ENCODE measurements at places on chromosomes 16 and 17. TPM values are rescaled to one million over a fixed set of nuclear protein-coding genes. Genes with fewer than 3 reads are reported as not detected.

The NIP7 gene
- 45.2 TPM for total RNA-seq

The FKBP10 gene
- 563 TPM for total RNA-seq

The MPP3 gene
- 8.8 TPM for total RNA-seq

The IST1 gene
- total RNA-seq, result 230 TPM

The TERB1 gene
- not detected for total RNA-seq

The LITAFD gene
- total RNA-seq, result not detected

The CACNG3 gene
- total RNA-seq, result not detected

The SLC16A13 gene
- 1.1 TPM for total RNA-seq

The TUBD1 gene
- total RNA-seq, result 5.7 TPM

The SYT17 gene
- 0.66 TPM for total RNA-seq

The BICDL2 gene
- total RNA-seq, result under 0.01 TPM

The BRIP1 gene
- 0.88 TPM for total RNA-seq

The PLCD3 gene
- total RNA-seq, result 47.0 TPM

The SLC47A2 gene
- not detected for total RNA-seq

The EPX gene
- total RNA-seq, result not detected

The NKD1 gene
- total RNA-seq, result 0.14 TPM

The TMEM100 gene
- 3.4 TPM for total RNA-seq

The NPIPA5 gene
- total RNA-seq, result 4.2 TPM

The NGFR gene
- not detected for total RNA-seq

The MYH13 gene
- not detected for total RNA-seq

The GJD3 gene
- 3.9 TPM for total RNA-seq

The WNT3 gene
- total RNA-seq, result 1.7 TPM

The CSH1 gene
- total RNA-seq, result not detected

The CHMP1A gene
- 137 TPM for total RNA-seq

The MTMR4 gene
- 59.4 TPM for total RNA-seq

The DHRS7B gene
- total RNA-seq, result 12.0 TPM

The PABPN1L gene
- not detected for total RNA-seq

The CTRL gene
- 0.29 TPM for total RNA-seq

The ETV4 gene
- 26.1 TPM for total RNA-seq

The TBC1D3E gene
- not detected for total RNA-seq

The E4F1 gene
- total RNA-seq, result 42.5 TPM

The AXIN2 gene
- 1.1 TPM for total RNA-seq

The SEPTIN12 gene
- not detected for total RNA-seq

The TMED6 gene
- not detected for total RNA-seq

The FOXC2 gene
- not detected for total RNA-seq

The PPP1R1B gene
- not detected for total RNA-seq

The ABCA6 gene
- 7.7 TPM for total RNA-seq

The TP53TG3B gene
- not detected for total RNA-seq

The SCNN1B gene
- total RNA-seq, result not detected

The CES2 gene
- 38.7 TPM for total RNA-seq

The CCDC144A gene
- 18.2 TPM for total RNA-seq

The SGCA gene
- total RNA-seq, result 5.5 TPM

The ADAD2 gene
- total RNA-seq, result not detected

The TOP2A gene
- total RNA-seq, result 2.2 TPM

The NAGPA gene
- 18.2 TPM for total RNA-seq

The DUS2 gene
- 11.4 TPM for total RNA-seq

The CD7 gene
- not detected for total RNA-seq

The PLLP gene
- 0.14 TPM for total RNA-seq

The CACNG5 gene
- not detected for total RNA-seq

The TMIGD1 gene
- total RNA-seq, result not detected

The FSCN2 gene
- 1.3 TPM for total RNA-seq

Measured in placental pericyte (primary cell).